Stimulated activated CD8-positive, alpha-beta memory T cell treated with anti-CD3 and anti-CD28 coated beads, Interleukin-7, amount 100 ng/mL, for 24 hours (primary cell): ENCODE measurements at places on chromosomes 1 and 21.

GRCh38 chr1:208446271-208446691 lies 202.1 kb upstream of the PLXNA2 start:
- no peak for DNase-seq

- no peak for DNase-seq
These were observed 405.1 kb upstream of the ADAMTS5 start for GRCh38 chr21:27371975-27372331.

DNA sequence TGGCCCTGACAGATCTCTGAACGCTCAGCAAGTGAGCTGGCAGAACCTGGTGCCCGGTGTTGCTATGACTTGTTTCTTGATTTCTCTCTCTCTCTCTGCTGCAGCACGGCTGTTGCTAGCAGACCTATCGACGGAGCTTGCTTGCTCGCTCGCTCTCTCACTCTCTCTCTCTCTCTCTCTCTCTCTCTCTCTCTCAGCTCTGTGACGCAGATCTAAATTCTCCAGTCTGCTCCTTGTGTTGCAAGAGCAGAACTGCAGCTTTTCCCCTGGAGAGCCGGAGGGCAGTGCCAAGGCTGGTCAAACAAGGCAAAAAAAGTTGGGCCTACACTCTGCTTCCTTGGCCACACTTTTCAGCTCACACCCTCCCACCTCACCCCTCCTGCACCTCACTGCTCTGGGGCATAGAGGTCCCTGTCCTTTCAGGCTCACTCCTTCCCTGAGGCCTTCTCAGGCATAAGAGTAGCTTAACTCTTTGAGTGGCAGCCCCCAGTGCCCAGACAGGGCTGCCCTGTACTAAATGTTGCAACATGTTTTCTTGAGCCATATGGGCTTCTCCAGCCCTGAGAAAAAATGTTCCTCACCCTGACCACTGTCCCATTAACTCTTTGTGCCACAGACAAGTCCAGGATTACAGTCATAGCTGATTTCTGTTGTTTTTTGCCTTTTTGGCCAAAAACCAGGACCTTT lies 72.2 kb downstream of the CD46 start:
- no peak for DNase-seq

DNA sequence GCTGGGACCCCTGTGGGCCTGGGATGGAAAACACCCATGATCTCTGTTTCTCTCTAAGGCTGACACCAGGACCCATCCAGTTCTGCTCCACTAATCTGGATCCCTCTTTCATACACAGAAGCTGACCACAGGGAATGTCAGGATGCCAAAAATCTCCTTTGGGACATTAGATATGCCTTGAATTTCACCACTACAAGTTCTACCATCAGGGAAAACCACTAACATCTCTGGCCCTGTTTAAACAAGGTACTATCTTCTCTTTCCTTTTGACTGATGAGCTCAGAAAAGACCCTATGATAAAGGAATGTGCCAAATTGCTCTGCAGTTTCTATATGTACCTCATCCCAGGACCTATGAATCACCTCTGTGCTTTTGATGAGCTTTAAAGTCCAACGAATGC lies 10.2 kb upstream of the PLXNA2 start:
- DNase-seq: no peak

- no peak for DNase-seq
These were observed 10.7 kb downstream of the TRIM46 start for GRCh38 chr1:155184351-155184811.

GRCh38 chr1:186086583-186086982 lies 288.5 kb downstream of the TPR start:
- no peak for DNase-seq

DNA sequence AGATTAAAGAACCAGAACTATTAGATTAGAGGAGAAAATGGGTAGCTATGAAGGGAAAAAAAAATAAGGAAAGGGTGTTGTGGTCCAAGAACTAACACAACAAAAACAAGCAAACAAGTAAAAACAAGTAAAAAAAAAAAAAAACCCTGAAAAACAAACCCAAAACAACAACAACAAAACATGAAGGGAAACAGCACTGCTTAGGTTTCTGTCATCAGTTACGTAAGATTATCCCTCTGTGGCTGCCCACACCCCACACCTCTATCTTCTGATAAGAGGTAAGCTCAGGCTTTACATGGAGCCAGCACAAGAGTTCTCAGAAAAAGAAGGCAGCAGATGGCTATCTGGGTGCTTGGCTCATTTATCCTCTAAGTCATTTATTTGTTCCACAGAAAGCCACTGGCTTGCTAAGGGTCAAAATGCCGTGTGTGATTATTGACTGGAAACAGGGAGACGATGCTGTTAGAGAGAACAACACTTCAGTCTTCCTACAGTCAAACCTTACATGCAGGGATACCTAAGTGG lies 57.5 kb downstream of the KIAA0319L start:
- DNase-seq: no peak

- no peak for DNase-seq
These were observed 516.9 kb downstream of the PTPRU start for GRCh38 chr1:29753244-29753643.

GRCh38 chr1:231940116-231940515 lies 313.5 kb downstream of the DISC1 start:
- DNase-seq: no peak

DNA sequence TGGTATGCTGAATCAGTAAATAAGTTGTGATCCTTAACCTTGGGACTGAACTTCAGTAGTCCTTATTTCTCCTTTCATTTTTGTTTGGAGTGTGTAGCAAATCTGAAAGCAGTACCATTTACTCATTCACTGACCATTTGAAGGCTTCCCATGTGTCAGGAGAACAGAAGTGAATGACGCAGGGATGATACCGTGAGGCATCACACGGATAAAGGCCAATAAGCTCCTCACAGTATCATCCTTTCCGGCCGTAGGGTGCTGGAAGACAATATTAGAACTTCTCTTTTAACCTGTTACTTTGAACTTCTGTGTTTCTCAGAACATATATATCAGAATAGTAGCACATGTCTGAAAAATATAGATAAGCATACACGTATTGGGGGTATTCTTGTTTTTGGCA lies 21.3 kb downstream of the BACH1 start:
- DNase-seq: no peak

GRCh38 chr1:33424610-33425009 lies 6.3 kb downstream of the PHC2 start:
- DNase-seq: no peak

DNA sequence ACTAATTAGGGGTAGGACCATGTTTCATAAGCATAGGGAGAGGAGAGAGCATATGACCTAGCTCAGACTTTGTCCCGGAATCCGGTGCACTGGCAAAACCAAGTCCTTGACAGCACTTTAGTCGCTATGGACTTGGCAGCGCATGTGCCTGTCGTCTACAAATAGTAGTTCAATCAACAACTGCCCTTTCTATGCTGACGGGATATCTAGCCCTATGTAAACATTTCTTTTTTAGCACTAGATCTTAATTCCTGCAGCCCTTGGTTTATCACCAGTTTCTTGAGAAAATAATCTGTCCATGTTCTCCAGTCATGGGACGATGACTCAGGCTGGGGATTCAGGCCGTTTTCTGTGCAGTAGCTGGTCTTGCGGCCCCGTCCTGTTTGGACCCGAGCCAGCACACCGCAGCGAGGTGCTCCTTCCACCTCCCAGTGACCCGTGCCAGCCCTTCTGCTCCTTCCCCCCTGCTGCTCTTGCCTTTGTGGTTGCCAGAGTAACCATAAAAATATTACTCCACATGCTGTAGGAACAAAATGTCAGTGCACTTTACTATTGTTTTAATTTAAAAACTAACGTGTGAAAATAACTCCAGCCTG lies 8.6 kb upstream of the MT1HL1 start:
- DNase-seq: no peak

- DNase-seq: no peak
These were observed 192.6 kb upstream of the AJAP1 start for GRCh38 chr1:4461726-4462290.

DNA sequence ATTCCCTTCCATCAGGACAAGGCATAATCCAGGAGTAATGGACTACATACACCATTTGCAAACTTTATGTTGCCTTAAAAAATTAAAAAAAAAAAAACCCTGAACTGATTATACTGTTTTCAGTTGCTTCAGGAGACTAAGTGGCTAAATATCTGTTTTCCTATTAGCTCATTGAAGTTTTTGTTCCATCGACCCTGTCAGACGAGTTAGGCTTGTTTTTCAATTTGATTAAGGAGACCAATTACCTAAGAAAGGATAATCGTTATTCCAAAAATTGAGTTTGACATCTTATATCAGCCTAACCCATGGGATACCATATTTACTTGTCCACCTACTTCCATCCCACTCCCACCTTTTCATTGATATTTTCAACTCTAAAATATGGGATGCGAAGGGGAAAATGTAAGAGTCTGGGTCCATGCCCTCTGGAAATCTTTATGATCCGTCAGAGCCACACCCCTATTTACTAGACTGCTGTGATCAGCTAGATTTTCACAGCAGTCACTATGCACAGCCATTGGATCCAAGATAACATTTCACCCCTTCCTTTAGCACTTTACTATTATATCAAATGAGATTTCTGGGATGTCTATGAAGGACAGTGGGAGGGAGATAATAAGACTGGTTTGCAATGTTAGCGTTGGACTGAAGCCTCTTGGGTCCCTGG lies 41.0 kb downstream of the IL12RB2 start:
- no peak for DNase-seq

DNA sequence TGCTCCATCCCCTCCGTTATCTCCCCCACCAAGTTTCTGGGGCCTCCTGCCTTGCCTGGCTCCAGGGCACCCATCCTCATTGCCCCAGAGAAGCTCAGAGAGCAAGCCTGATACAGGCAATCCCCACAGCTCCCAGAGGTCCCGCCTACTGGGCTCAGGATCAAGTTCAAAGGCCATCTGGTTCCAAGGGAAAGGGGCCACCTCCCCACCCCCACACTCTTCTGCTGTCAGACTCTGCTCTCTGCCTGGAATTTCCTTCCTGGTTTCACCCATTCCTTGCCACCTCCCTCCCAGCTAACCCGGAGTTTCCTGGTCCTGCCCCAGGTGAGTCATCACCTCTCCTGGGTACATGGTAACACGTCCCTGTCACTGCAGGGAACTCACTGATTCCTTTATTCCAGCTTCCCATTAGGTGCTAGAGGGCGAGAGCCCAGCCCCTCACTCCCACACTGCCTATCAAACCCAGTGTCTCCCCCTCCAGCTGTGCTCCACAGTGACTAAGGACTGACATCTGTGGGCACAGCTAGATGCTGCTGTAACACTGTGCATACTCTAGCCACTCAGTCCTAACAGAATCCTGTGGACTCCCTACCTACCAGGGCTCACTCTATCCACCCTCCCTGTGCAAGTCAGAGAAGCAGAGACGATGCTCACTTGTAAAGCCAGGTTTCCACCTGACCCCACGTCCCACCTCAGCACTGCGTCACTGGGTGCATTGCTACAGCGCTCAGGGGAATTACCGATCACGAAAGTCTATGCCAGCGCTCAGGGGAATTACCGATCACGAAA lies 21.8 kb downstream of the RSPH1 start:
- no peak for DNase-seq

DNA sequence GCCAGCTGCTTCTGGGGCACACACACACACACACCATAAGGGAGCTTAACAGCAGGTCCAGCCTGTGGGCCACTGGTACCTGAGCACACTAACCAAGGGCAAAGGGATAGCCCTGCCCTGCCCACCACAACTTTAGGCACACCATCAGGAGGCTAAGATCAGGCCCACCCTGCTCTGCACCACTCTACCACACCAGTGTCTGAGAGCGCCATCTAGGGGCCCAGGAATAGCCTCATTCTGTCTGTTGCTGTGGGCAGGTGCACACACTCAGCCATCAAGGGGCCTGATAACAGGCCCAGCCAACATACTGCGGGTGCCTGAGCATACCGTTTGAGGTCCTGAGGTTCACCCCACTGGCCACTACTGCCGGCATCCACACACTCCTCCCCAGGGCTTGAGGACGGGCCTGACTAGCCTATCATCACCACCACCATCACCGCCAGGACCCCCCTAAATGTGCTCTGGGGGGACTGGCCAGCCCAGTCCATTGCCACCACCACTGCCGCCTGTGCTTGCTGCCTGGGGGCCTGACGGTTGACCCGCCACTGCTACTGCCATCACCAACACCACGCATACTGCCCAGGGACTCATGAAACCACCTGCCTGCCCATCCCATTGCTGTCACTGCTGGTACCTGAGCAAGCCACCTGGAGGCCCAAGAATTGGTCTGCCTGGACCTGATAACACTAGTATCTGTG lies 31.3 kb downstream of the NSL1 start:
- peak; percentile 29 for DNase-seq

DNA sequence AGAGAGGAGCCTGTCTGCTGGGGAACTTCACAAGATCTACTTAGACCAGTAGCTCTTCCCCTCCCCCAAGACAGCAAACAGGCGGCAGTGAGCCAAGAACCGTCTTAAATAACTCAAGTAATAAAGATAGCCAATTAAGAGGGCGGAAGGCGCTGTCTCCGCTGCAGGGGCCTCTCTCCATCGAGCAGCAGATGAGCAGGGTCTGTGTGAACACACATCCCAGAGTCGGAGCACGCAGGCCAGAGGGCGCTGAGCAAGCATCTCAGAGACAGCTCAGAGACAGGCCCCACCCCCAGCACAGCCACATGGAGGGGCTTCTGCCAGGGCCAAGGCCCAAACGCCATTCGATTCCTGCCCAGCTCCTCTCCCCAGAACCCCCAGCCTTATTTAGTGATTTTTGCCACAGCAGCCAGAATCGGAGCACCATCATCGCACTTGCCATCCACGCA lies 11.1 kb downstream of the IFFO2 start:
- no peak for DNase-seq

GRCh38 chr1:18646786-18647410 lies 16.3 kb downstream of the PAX7 start:
- no peak for DNase-seq

DNA sequence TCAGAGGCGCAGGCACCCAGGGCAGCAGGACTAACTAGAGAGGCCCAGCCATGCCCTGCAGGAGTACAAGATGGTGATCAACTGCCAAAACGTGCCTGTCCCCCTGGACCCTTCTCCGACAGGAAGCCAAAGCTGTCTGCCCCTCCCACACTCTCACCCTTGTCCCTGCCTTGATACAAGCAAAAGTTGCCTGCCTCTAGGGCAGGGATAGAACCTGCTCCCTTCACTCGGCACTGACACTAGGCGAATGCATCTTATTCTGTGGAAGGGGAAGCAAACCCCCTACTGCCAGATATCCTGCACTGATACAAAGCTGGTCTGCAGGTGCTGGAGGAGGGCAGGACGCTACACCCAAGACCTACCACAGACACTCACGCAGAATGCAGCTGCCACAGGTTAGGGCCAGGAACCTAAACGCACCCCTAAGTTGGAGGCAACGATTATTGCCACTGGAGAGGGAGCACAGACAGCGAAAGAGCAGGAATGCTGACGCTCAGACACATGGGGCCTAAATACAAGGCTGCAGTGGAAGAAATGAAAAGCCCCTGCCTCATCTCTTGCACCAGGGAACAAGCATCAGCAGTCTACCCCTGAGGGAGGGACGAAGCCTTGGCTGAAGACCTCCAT lies 3.7 kb downstream of the TARBP1 start:
- no peak for DNase-seq

GRCh38 chr1:27076803-27077202 lies 64.2 kb upstream of the TENT5B start:
- no peak for DNase-seq
